ENCODE measurements at places on chromosomes 3 and 15.

- DNase-seq: no peak
These were observed 52.7 kb downstream of the OTOL1 start for GRCh38 chr3:161549261-161549660.

DNA sequence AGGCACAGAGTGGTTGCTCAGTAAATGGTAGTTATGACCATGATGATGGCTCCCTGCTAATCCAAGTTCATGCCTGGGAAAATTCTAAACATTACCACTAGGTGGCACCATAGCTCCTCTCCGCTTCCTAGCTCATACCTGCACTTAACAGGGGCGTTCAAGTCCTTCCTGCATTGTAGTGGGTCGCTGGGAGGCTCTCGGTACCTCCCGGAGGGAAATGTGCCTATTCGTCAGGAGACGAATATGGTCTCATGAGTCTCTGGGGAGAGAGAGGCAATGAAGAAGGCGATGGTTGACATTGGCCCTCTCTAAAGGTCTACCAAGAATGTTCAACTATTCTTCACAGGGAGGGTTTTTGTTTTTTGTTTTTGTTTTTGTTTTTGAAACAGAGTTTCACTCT is 10.9 kb downstream of the MESP1 start:
- DNase-seq: peak; percentile 74

DNA sequence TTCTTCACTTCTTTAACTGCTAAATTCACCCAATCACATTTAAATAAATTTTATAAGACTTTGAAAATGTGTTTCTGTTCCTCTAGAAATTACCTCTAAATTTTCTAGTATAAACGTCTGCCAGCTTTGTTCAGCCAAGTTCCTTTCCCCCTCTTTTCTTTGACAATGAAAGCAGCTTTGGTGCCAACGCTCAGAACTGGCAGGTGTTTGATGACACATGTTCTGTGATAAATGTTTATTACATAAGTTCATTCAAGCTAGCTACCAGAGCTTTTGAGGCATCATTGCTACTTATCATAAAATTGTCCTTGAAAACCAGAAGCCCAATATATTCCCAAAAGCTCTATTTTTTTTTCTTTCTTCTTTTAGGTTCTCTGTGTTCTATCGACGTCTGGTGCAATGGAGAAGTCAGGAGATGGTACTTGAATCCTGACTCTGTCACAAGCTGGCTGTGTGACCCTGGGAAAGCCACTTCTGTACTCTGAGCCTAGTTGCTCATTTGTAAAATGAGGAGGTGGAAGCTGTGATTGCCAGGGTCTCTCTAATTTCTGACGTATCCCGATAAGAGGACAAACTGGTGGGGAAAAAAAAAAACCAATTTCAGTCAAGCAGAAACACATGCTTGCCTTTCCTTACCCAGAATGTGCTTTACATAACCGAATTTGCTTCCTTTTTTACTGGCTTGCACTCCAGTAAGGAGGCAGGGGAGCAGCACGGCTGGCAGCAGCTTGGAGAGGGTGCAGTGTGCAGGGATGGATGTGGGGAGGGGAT is 187.1 kb upstream of the LPP start:
- DNase-seq: no peak

GRCh38 chr3:119759962-119760361 is 21.9 kb upstream of the NR1I2 start:
- peak; percentile 72 for DNase-seq

DNA sequence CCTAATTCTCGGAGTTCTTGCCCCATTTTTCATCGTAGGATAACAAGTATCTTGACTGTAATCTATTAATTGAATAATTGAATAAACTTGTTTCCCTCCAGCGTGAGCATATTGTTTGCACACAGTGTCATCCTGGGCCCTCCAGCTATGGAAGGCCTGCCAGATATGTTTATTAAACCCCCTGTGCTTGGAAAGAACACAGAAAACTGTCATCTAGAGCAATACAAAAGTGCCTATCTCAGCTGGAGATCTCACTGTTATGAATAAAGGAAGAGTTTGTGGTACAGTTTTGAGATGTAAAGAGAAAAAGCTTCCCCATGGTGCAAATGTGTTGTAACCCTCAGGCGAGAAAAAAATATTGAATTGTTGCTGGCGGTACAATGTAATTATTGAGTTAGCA is 405.9 kb downstream of the SOX2 start:
- no peak for DNase-seq

DNA sequence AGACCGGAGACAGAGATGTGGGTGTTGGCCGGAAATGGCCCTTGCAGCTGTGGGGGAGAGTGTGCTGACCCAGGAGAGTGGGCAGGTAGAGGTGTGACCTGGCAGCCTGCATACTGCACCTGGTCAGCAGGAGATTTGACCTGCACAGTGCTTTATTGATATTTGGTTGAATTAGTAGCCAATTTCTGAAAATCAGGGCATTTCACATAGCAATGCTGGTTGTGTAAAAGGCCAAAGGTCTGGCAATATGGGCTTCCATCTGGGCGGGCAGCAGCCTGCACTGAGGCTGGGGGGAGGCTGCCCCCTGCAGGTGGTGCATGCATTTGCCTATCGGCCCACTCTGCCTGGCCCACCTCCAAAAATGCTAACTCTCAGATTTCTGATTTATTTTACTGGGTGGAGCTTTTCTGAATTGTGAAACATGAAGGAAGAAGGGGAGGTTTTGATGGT is 9.4 kb upstream of the MGLL start:
- DNase-seq: peak; percentile 47

- DNase-seq: no peak
These were observed 33.9 kb upstream of the RNU6-1 start for GRCh38 chr15:67873777-67874176.

DNA sequence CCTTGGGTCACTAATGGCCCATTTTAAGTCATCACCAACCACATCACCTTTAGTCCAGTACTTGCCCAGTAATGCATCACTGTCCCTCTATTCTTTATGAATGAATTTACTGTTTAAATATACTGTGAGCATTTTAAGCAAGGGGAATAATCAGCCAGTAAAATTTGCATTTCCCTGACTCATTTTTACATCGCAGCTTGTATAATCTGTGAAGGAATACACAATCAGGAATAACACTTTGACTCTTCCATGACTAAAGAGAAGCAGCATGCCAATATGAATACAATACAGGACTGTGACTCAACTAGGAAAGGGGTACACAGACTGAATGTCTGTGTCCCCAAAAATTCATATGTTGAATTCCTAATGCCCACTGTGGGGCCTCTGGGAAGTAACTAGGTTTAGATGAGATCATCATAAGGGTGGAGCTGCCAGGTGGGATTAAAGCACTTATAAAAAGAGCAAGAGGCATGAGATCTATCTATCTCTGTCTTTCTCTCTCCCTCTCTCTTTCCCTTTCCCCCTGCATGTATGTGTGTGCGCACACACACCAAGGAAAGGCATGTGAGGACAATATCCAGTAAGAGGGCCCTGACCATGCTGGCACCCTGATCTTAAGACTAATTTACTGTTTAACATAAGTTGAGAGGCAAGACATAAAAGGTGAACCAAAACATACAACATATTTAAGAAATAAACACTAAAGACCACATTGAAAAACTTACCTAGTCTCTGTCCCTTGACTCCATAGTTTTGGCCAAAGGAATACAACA is 12.1 kb downstream of the B4GALT4 start:
- DNase-seq: no peak

- peak; percentile 54 for DNase-seq
These were observed 1.0 kb downstream of the PAK2 start for GRCh38 chr3:196740481-196741248.

GRCh38 chr15:68985361-68985891 is 29.1 kb upstream of the NOX5 start:
- no peak for DNase-seq

DNA sequence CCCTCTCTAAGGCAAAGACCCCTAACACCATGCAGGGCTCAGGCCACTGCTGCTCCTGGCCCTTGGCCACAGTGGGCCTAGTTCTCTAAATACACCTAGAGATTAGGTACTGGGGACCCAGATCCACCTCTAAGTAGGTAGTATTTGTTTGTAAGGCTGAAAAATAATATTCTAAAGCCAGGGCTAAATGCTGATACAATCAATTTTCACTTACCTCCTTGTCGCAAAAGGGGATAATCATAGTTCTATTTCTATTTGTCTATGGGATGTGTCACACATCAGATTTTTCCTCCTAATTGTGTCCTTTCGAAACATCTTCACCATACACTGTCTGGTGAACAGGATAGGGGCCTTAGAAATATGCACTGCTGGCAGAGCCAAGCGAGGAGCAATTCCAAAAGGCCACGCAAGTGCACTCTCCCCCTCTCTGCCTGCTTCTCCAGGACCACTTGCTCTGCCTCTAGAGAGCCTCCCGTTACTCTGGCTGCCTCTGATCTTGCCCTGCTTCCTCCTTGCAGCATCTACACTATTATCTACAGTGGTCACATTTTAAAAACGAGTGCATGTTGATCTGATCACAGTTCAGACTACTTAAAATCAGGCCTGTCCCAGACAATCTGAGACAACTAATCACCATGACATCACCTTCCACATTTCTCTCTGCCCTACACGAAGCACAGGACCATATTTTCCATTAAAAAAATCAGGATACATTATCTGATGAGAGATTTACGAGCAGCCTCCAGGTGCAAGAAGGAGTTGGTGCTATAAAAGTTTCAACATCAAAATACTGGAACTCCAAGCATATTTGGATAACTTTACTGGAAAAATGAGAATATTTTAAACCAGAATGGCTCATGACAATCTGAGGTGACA is 115.4 kb downstream of the MYLK start:
- no peak for DNase-seq

DNA sequence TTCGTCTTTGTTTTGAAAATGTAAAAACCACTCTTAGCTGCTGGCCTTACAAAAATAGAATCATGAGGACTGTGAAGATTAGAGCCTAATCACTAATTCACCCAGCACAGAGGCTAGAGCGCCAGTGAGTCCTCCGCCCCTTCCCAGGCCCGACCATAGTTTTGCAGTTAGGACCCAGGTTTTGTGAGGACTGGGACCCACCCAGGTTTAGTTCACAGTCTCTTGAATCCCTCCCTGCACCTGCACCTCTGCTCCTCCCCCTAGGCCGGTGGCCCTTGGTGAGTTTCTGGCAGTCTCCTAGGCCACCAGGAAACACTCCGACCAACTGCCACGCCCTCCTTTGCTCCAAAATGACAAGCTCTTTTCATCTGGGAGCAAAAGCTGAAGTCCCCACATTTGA is 136.0 kb upstream of the CCDC54 start:
- DNase-seq: peak; percentile 57

GRCh38 chr15:90529371-90530249 is at the start of gene CRTC3:
TSS of gene CRTC3 (plus strand) at chr15:90529923. CDS start at chr15:90530072, 149 bp downstream.
- peak; percentile 59 for DNase-seq

GRCh38 chr3:159884661-159885402 is 103.8 kb upstream of the IL12A start:
- peak; percentile 58 for DNase-seq

GRCh38 chr15:29652595-29652994 is 169.7 kb downstream of the TJP1 start:
- no peak for DNase-seq

- DNase-seq: no peak
These were observed 194.8 kb downstream of the XXYLT1 start for GRCh38 chr3:195075941-195076875.

DNA sequence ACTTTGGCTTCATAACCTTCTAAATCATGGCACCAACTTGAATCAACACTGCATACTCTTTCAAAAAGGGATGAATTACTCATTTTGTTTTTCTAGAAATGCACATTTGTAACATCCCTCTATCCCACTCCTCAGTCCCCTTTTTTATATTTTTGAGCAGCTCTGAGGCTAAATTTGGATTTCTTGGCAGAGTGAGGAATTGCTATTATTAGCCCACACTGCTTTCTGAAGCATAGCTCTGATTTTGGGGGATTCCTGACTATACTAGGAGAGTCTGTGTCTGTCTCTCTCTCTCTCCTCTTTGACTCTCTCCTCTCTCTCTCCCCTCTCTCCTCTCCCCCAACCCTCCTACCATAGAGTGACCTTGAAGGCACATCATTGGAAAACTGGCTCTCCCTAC is 76.6 kb downstream of the RBPMS2 start:
- no peak for DNase-seq

DNA sequence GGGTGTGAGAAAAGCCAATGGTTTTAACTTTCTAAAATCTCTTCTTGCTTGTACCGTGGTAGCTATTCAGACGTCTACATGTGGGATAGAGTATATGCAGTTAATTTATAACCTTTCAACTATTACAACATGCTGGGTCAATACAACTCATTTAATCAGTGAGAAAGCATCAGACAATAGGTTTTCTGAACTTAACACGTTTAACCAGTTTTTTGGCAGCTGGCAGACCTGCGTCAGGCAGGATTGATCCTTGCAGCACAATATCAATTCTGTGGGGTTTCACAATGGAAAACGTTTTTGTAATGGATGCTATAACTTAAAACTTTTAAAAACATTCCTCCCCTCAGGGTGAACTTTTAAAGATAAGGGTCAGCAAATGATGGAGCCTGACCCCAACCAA is 6.5 kb downstream of the GNB5 start:
- no peak for DNase-seq

DNA sequence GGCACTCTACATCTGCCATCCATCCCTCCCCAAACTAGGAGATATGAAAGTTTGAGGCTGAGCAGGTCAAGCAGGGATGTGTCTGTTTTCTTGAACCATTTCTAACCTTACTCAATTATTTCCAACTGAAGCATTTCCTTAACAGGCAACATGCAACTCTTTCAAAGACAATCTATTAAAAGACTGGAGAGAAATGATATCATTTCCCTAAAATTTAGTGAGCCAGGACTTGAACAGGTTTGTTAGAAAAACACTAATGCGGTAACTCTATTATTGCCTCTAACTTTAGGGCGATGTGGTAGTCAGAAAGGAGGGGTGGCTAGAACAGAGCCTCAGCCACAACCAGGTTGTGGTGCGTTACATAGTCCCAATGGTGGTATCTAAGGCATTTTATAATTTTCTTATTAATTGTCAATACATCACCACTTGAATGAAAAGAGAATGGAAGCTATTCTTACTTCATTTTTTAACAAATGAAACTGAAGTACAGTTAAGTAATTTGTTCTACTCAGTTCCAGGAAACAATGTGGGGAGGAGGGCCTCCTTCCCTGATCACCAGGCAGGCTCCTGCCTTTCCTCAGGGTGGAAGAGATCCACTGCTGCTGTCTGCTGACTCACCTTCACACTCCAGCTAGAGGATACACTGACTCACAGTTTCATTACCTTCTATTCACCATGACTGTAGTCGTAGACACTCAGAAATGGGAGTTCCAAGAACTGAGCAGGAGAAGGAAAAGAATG is 22.8 kb downstream of the MYO1E start:
- DNase-seq: no peak
